Activated CD8-positive, alpha-beta T cell treated with anti-CD3 and anti-CD28 coated beads, Interleukin-2, amount 10 ng/mL, durations not matched to agents 7 days and 5 days (primary cell): ENCODE measurements at places on chromosomes 4 and X.

- no peaks in the 10 kb centered on the region for H3K27me3 ChIP-seq
- H3K36me3 ChIP-seq, result no peaks in the 10 kb centered on the region
- H3K27ac ChIP-seq, result peak overlapping the region; percentile 5
- H3K4me3 ChIP-seq, result no peak overlapping the region
- peak; percentile 22 for DNase-seq
Measured at GRCh38 chr4:129532573-129532972, 436.6 kb downstream of the C4orf33 start.

- H3K36me3 ChIP-seq, result no peaks in the 10 kb centered on the region
- DNase-seq, result no peak
- H3K27me3 ChIP-seq, result no peaks in the 10 kb centered on the region
- H3K4me1 ChIP-seq, result peaks cover 2% of the 10 kb centered on the region
- no peak overlapping the region for H3K4me3 ChIP-seq
Measured at GRCh38 chrX:111041018-111041462, 55.0 kb upstream of the PAK3 start.

DNA sequence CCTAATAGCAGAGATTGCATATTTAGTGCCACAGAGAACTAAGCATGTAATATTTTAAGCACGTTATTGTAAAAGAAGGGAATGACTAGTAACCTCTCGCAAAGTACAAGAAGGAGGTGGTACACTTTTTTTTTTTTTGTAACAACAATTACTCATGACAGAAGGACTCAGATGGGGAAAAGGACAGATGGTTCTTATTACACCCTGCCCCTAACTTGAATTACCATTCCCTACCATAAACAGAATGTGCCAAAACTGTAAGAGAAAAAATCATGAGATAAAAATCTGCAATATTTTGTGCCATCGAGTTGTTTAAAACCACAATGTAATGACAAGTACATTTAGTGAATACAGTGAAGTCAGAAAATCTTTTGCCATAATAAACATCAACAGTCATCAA, 33.0 kb upstream of the RAPGEF2 start:
- DNase-seq, result no peak
- no peaks in the 10 kb centered on the region for H3K36me3 ChIP-seq
- no peak overlapping the region for H3K27ac ChIP-seq
- no peaks in the 10 kb centered on the region for H3K27me3 ChIP-seq

GRCh38 chr4:7199129-7199725, 6.9 kb downstream of the SORCS2 start:
- H3K36me3 ChIP-seq, result no peaks in the 10 kb centered on the region
- H3K27me3 ChIP-seq, result peaks cover 27% of the 10 kb centered on the region

DNA sequence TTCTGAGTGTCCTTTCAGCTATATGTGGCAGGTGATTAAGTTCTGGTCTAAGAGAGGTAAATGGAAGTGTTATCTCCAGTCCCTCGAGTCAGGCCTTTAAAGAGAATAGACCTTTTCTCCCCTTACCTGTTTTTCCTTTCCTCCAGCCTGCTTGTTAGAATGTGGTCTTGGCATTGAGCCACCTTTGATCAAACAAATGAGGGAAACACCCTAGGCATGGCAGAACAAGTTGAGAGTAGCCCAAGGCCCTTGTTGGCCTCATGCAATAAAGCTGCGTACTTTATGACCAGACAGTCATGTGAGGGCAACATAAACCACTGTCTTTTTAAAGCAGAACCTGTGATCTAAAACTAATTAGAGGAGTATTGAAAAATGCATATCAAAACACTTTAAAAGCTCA, 13.2 kb upstream of the IL13RA2 start:
- H3K27me3 ChIP-seq, result no peaks in the 10 kb centered on the region
- no peaks in the 10 kb centered on the region for H3K4me1 ChIP-seq
- H3K4me3 ChIP-seq, result no peak overlapping the region
- no peak for DNase-seq
- H3K27ac ChIP-seq, result no peak overlapping the region
- no peaks in the 10 kb centered on the region for H3K36me3 ChIP-seq

DNA sequence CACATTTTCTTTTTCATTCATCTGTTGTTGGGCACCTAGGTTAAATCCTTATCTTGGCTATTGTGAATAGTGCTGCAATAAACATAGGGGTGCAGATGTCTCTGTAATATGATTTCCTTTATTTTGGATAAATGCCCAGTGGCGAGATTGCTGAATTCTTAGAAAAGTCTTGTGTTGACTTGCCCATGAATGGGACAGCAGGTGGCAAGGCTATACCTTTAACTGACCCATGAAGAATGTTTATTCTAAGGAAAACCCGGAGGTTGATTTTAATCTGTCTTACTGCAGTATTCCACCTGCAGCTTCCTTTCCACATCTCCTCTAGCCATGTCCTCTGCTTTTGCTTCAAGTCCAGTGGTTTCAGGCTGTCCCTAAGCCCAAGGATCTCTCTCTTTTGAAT, 220.6 kb downstream of the SNCA start:
- H3K4me1 ChIP-seq, result peaks cover 56% of the 10 kb centered on the region
- no peak overlapping the region for H3K4me3 ChIP-seq
- no peaks in the 10 kb centered on the region for H3K27me3 ChIP-seq
- peaks cover 30% of the 10 kb centered on the region for H3K36me3 ChIP-seq
- no peak for DNase-seq

DNA sequence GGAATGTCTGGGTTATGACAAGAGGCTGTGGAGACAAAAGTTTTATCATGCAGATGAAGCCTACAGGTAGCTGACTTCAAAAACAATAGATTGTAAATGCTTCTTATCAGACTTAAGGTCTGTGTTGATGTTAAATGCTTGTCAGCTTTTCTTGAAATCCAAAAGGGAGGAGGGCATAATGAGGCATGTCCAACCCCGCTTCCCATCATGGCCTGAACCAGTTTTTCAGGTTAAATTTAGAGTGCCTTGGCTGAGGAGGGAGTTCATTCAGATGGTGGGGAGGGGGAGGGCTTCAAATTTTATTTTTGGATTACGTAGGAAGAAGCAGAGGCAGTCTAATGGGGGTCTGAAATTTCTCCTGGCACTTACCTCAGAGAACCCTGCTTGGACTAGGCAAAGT, 207.7 kb upstream of the HDX start:
- no peak for DNase-seq
- H3K4me3 ChIP-seq, result no peak overlapping the region
- H3K27ac ChIP-seq, result no peak overlapping the region
- no peaks in the 10 kb centered on the region for H3K4me1 ChIP-seq
- H3K36me3 ChIP-seq, result no peaks in the 10 kb centered on the region
- H3K27me3 ChIP-seq, result no peaks in the 10 kb centered on the region

DNA sequence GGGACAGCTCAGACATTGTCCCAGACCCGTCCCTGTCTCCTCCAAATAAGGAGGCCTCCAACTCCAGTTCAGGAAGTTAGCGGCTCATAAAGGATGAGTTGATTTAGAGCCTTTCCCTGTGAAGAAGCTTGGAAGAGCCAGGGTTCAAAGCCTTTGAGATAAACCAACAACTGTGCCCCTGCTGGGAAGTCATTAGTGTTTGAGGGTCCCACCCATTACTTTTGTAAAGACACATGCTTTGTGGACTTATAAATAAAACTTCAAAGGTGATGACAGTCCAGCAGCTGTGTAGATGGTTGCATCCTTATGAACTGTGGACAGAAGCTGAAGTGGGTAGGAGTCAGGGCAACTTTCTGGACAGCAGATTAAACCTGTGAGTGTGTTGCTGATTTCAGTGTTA, 86.0 kb upstream of the PGRMC2 start:
- H3K27me3 ChIP-seq, result no peaks in the 10 kb centered on the region
- no peaks in the 10 kb centered on the region for H3K36me3 ChIP-seq
- no peaks in the 10 kb centered on the region for H3K4me1 ChIP-seq
- no peak overlapping the region for H3K4me3 ChIP-seq
- H3K27ac ChIP-seq, result no peak overlapping the region
- no peak for DNase-seq

- peak overlapping the region; percentile 70 for H3K4me3 ChIP-seq
- H3K27ac ChIP-seq, result peak overlapping the region; percentile 87
- peaks cover 62% of the 10 kb centered on the region for H3K36me3 ChIP-seq
Measured at GRCh38 chrX:1466971-1467561, 14.4 kb upstream of the ASMTL start.

DNA sequence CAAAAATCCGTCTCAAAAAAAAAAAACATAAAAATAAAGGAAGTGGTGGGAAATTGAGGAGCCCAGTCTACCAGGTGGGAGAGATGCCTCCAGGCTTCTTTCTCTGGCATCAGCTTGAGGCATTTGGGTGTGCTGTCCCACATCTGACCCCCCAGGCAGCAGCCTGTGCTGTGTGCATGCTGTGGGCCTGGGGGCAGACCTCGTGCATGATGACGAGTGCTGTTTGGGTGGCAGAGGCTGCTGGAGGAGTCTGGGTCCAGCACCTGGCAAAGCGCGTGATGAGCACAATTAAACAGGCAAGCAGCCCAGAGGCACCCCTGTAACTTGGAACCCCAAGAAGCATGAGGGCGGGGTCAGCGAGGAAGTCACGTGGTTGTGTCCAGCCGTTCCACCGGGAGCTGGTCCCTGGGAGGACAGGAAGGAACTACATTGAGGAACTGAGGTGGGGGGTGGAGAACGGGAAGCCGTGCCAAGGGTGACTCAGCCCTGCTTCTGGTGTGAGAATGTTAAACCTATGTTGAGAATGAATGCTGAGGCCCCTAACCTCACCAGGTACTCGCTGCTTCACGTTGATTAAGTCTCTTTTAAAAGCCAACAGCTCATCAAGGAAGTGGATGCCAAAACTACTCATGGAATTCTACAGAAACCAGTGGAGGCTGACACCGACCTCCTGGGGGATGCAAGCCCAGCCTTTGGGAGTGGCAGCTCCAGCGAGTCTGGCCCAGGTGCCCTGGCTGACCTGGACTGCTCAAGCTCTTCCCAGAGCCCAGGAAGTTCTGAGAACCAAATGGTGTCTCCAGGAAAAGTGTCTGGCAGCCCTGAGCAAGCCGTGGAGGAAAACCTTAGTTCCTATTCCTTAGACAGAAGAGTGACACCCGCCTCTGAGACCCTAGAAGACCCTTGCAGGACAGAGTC, 6.1 kb downstream of the TACC3 start:
- DNase-seq, result no peak
- H3K27ac ChIP-seq, result no peak overlapping the region
- no peaks in the 10 kb centered on the region for H3K27me3 ChIP-seq
- peaks cover 86% of the 10 kb centered on the region for H3K36me3 ChIP-seq

GRCh38 chr4:5683566-5683965, 24.8 kb downstream of the EVC2 start:
- H3K36me3 ChIP-seq, result no peaks in the 10 kb centered on the region
- DNase-seq, result no peak
- no peak overlapping the region for H3K4me3 ChIP-seq
- no peaks in the 10 kb centered on the region for H3K27me3 ChIP-seq
- no peak overlapping the region for H3K27ac ChIP-seq

GRCh38 chr4:94595880-94596483, 144.2 kb downstream of the PDLIM5 start:
- no peaks in the 10 kb centered on the region for H3K36me3 ChIP-seq
- no peak overlapping the region for H3K27ac ChIP-seq
- DNase-seq, result no peak
- H3K27me3 ChIP-seq, result no peaks in the 10 kb centered on the region

GRCh38 chr4:70721747-70722146, at the start of gene RUFY3:
RUFY3 (plus strand) TSS chr4:70721964; CDS start chr4:70722574, 610 bp downstream.
- no peaks in the 10 kb centered on the region for H3K27me3 ChIP-seq
- H3K27ac ChIP-seq, result peak within 1 kb of the TSS; percentile 60
- no peaks in the 10 kb centered on the region for H3K36me3 ChIP-seq
- peaks cover 21% of the 10 kb centered on the region for H3K4me1 ChIP-seq
- peak within 1 kb of the TSS; percentile 18 for H3K4me3 ChIP-seq

- no peak overlapping the region for H3K27ac ChIP-seq
- no peaks in the 10 kb centered on the region for H3K27me3 ChIP-seq
- H3K4me1 ChIP-seq, result peaks cover 18% of the 10 kb centered on the region
- no peak overlapping the region for H3K4me3 ChIP-seq
- H3K36me3 ChIP-seq, result peaks cover 21% of the 10 kb centered on the region
Measured at GRCh38 chr4:184653650-184654049, 4.1 kb downstream of the PRIMPOL start.

- H3K4me3 ChIP-seq, result no peak overlapping the region
- H3K4me1 ChIP-seq, result peaks cover 33% of the 10 kb centered on the region
- H3K27me3 ChIP-seq, result peaks cover 16% of the 10 kb centered on the region
- H3K36me3 ChIP-seq, result no peaks in the 10 kb centered on the region
- no peak for DNase-seq
Measured at GRCh38 chr4:2406406-2406805, 12.0 kb downstream of the ZFYVE28 start.

DNA sequence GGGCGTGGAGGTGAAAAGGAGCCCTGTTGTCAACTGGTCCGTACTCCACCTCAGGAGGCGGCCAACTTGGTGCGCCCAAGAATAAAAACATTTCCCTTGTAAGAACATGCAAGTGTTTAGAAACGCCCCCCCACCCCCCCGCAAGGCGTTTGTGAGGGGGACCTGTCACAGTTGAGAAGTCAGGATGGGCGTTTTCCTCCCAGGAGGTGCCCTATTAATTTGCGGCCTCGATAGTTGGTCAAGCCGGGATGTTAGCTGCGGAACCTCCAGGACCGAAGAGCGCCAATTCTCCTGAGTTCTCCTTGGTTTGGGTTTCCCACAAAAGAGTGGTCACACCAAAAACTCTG, 651 bp upstream of the SAP30 start:
- H3K27ac ChIP-seq, result peak overlapping the region; percentile 96
- H3K4me1 ChIP-seq, result peaks cover 39% of the 10 kb centered on the region
- peak; percentile 74 for DNase-seq
- peak overlapping the region; percentile 100 for H3K4me3 ChIP-seq

- no peak overlapping the region for H3K4me3 ChIP-seq
- H3K4me1 ChIP-seq, result no peaks in the 10 kb centered on the region
- no peaks in the 10 kb centered on the region for H3K36me3 ChIP-seq
- DNase-seq, result no peak
- peaks cover 9% of the 10 kb centered on the region for H3K27me3 ChIP-seq
- no peak overlapping the region for H3K27ac ChIP-seq
Measured at GRCh38 chr4:159428975-159429692, 326.3 kb downstream of the RAPGEF2 start.

- no peak overlapping the region for H3K4me3 ChIP-seq
- H3K36me3 ChIP-seq, result peaks cover 50% of the 10 kb centered on the region
- no peaks in the 10 kb centered on the region for H3K27me3 ChIP-seq
- no peak for DNase-seq
Measured at GRCh38 chr4:99852199-99852749, 35.6 kb downstream of the DAPP1 start.

- H3K4me1 ChIP-seq, result no peaks in the 10 kb centered on the region
- no peaks in the 10 kb centered on the region for H3K27me3 ChIP-seq
- no peak overlapping the region for H3K4me3 ChIP-seq
- no peaks in the 10 kb centered on the region for H3K36me3 ChIP-seq
Measured at GRCh38 chrX:117610806-117611205, 505.8 kb downstream of the KLHL13 start.

DNA sequence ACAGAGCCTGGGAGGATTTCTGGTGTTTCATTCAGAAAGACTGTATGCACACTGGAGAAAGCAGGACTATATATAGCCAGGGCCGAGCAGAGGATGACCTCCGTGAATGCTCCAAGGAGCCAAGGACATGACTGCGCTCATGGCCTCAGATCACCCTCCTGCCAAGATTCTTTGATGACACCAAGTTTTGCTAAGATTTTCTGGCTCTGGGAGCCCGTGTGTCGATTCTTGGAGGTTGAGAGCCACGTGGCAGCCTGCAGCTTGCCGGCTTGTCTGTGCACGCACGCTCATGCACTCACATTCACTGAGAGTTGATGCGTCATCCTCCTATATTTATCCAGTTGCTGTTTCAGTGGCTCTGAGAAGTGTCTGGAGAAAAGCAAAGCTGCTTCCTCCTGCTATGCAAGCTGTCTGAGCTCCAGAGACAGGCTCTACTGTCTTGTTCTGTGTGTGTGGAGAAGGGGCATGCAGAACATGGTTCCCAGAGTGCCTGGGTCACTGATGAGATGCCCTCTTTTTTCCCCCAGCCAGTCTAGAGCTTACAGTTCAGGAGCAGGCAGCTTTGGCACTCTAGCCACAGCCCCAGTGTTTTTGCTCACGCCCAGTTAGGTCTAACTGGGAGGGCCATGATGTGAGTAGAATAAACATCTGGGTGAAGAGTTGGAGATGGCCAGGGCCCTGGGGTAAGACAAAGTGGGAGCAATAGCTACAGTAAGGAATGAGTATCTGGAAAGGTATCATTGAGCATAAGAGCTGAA, 64.9 kb upstream of the SCOC start:
- H3K27ac ChIP-seq, result no peak overlapping the region
- DNase-seq, result no peak
- no peaks in the 10 kb centered on the region for H3K4me1 ChIP-seq
- no peaks in the 10 kb centered on the region for H3K36me3 ChIP-seq
